ENCODE measurements at places on chromosomes 6 and 20.

GRCh38 chr6:111614833-111615582 lies 9.3 kb upstream of the TRAF3IP2 start:
- DNase-seq = no peak

- DNase-seq = no peak
These were observed 142.0 kb downstream of the RNASET2 start for GRCh38 chr6:166814390-166814789.

DNA sequence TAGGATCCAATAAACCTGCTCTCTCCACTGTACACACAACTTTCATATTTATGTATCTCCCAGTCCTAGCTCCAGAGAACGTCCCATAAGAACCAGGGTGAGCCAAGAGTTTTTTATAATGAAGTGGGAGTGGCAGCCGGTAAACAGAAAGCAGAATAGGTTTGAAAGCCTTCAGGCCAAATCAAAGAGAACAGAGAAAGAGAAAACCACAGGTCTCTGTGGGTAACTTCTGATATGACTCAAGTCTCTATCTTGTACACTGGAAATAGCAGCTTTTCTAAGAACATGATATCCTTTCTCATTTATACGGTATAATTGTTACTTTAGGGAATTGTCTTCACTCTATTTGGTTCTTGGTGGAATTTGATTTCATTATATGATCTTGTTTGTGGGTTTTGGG lies 273.6 kb downstream of the PACRG start:
- DNase-seq = no peak

DNA sequence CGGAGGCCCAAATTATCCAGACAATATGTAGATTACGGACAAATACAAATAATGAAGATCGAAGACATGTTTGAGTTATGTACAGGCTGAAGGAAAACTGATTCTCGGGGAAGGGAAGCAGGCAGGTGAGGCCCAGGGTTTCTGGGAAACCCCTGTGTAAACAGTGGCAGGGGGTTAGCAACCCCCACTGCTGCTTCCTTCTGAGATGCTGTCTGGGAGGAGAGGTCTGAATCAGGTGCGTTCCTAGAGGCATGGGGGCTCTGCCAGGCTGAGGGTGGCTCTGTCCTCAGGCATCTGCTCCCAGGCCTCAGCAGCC lies 7.2 kb upstream of the MDGA1 start:
- DNase-seq = no peak

DNA sequence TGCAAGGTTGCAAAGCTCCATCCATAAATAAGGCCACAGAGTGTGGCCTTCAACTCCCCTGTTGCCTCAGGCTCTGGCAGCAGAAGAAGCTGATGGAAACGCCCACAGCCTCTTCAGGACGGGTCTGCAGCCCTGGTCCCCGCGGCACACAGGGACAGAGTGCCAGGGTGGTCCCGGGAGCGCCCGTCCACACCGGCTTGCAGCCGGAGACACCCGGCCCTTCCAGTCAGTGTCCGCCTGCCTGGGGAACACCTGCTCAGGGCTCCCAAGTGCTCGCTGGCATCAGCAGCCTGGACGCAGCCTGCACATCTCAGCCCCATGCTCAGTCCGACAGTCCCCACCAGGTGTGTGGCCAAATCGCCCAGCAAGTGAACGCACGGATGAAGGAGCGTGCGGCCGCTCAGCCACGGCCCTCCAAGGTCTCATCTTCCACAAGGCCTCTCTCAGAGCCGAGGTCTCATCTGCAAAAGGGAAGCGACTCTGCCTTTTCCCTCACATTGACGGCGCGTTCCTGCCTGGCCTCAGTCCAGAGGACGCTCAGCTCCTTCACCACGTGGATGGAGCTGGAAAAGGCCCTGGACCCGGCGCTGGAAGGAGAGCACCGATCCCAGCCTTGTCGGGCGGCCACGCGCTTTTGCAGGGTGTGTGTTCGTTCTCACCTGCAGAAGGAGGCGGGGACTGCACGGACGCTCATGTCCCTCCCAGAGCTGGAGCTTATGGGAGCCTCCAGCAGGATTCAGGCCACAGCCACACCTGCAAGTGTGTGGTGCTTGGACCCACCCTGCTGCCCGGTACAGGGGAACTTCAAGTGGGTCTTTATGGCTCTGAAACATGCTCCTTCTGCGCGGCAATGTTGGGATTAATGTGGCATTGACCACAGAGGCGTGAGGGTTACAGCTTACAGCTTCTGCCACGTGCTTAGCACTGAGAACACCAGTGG lies 180.4 kb downstream of the DLL1 start:
- DNase-seq = no peak

GRCh38 chr6:4128748-4129147 lies 6.6 kb downstream of the ECI2 start:
- no peak for DNase-seq

- DNase-seq = no peak
These were observed 995 bp upstream of the GSTA4 start for GRCh38 chr6:52995913-52996645.

DNA sequence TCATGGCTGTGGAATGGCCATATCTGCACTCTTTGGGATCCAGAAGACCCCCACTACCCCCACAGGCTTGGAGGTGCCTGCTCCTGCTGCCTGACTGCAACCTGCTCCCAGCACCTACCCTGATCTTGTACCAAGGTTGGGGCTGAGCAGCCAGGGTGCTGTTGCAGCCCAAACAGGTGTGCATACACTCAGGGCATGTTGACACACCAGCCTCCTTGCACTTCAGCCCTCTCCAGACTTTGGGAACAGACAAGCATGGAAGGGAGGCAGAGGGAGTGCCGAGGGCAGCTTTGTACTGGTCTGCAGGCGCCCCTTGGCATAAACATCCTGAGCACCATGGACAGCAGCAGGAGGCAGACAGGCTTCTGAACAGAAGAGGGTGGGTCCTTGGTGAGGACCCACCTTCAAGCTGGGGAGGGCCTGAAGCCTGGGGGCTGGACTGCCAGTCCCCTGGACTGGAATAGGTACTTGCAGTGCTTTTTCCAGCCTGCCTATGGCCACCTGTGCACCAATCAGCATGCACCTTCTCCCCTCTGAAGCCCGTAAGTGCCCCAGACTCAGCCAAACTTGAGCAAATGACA lies 1675.8 kb downstream of the HACE1 start:
- no peak for DNase-seq

DNA sequence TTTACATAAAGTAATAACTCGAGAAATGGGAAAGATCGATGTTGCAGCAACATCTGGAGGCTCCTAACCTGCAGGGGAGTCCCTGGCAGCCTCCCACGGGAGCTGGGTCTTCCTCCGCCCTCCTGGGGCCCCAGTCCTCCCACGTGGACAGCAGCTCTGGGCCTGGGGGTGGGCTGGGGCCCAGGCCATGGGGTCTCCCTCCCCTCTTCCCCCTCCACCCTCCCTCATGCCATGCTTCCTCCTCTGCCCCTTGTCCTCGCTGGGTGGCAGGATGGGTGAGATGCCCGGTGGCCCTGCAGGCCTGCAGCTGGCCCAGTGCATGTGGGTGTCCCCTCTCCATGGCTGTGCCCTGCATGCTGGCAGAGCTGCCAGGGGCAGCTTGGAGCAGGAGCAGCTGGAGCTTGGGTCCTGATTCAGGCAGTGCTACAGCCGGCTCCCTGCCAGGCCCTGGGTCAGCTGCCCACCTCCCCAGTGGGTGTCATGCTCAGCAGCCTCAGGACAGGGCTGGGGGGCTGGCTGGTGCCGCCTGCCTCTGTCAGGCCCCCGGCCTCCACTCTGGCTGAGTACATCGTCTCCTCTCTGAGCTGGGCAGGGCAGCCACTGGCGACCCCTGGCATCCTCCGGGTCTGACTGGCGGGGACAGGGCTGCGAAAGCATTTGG lies 48.9 kb upstream of the BHLHE23 start:
- no peak for DNase-seq

DNA sequence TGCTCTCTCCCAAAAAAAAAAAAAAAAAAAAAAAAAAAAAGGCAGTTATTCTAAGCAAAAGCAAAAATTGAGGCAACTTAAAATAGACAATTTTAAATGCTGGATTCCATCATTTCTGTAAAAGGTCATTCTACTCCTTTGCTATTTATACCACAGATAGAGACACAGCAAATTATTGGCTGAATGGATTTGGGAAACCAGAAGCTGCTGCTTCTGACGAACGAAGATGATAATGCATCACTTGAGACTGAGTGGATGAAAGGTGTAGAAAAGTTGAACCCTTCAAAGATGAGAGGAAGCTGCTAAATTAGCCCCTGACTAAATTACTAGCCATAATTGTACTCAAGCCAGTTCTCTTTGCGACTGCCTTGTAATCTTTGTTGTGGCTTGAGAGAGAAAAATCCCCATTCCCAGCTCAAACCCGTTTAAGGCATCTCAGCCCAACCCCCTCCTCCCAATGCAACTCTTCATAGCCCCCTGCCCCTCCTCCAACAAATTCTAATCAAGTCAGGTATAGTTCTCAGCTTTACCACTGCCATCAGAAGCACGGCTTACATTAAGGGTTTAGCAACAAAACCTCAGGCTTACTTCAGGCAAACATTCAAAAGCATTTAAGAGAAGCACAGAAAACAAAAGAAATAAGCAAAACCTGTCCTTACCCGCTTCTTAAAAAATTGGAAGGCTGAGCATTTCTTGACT lies 1.0 kb downstream of the SGK1 start:
- no peak for DNase-seq

- no peak for DNase-seq
These were observed 2.0 kb downstream of the CST5 start for GRCh38 chr20:23877524-23877923.

- no peak for DNase-seq
These were observed 113.7 kb upstream of the DTNBP1 start for GRCh38 chr6:15776458-15776980.

GRCh38 chr6:113924312-113924723 lies 46.6 kb downstream of the HDAC2 start:
- DNase-seq = no peak

DNA sequence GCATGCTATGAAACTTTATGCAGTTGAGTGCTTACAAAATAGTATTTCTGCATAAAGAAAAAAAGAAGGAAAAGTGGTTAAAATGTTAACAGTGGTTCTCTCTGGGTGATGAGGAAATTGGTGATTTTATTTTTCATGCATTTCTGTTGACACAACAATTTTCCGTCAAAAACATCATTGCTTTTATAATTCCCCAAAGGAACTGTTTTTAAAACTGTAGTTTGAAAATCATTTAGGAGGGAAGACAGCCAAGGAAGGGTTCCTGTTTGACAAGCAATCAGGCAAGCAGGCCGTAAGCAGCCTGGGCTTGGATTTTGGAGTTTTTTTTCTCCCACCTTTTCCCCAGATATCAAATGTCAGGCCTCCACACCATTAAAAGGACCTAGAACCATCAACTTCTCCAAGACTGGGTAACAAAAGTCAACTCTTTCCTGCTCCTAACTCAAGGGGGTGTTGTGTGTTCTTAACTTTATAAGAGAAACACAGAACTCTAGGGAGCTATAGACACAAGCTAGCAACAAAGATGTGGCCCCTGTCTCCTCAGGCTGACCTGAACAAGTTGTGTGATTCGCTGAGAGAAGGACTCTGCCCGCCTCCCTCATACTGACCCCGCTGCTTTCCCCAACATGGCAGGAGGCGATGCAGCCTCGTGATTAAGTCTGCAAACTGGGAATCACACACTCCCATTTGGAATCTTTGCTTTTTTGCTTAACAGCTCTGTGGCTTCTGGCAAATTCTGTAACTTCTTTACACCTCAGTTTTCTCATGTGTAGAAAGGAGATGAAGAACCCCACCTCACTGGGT lies 146.6 kb downstream of the BCAS1 start:
- DNase-seq = no peak

DNA sequence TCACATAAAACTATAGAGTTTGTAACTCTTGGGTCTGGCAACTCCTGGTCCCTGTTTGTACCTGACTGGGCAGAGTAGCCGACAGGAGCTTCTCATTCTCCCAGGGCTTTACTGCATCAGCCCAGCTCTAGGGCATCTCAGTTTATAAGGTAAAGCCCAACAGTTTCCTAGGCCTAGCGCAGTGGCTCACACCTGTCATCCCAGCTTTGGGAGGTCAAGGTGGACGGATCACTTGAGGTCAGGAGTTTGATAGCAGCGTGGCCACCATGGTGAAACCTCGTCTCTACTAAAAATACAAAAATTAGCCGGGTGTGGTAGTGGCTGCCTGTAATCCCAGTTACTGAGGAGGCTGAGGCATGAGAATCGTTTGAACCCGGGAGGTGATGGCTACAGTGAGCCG lies 47.8 kb downstream of the ATP9A start:
- no peak for DNase-seq
